ENCODE measurements at places on chromosomes 3 and 15.

DNA sequence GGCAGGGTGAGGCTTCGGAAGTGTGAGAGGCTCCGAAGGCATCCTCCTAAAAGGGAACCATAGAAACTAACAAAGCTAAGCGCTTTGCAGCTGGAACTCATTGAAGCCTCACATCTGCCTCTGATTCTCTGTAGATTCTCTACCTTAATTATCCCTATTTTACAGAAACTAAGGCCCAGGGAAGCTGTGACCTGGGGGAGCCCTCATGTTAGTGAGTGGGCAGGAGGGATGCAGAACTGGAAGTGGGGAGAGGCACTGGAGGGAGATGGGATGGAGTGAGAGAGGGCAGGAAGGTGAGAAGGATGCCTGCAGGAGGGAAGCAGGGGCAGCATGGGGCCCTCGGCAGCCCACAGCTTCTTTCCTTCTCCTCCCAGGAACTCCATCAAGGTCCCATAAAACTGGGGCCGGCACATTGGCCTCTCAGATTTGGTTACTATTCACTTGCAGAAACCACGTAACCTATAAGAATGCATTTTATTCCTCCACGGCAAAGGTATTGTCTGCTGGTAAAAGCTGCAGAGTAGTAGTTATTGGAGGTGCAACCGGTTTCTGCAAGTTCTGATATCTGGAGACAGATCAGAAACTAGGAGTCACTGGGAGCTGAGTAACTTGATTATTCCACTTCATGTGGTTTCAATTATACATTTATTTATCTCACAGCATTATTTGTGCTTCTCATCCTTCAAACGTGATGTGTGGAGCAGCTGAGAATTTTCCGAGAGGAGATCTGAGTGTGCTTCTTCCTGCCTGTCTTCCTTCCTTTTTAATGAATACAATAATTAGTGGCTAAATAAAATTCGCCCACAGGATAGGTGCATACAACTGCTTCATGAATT lies 24.0 kb upstream of the CHCHD6 start:
- no peak for DNase-seq

GRCh38 chr3:197750858-197751737 lies 1.4 kb downstream of the FYTTD1 start:
- DNase-seq: no peak

GRCh38 chr15:28886431-28887338 lies 911 bp downstream of the APBA2 start:
- DNase-seq: no peak

DNA sequence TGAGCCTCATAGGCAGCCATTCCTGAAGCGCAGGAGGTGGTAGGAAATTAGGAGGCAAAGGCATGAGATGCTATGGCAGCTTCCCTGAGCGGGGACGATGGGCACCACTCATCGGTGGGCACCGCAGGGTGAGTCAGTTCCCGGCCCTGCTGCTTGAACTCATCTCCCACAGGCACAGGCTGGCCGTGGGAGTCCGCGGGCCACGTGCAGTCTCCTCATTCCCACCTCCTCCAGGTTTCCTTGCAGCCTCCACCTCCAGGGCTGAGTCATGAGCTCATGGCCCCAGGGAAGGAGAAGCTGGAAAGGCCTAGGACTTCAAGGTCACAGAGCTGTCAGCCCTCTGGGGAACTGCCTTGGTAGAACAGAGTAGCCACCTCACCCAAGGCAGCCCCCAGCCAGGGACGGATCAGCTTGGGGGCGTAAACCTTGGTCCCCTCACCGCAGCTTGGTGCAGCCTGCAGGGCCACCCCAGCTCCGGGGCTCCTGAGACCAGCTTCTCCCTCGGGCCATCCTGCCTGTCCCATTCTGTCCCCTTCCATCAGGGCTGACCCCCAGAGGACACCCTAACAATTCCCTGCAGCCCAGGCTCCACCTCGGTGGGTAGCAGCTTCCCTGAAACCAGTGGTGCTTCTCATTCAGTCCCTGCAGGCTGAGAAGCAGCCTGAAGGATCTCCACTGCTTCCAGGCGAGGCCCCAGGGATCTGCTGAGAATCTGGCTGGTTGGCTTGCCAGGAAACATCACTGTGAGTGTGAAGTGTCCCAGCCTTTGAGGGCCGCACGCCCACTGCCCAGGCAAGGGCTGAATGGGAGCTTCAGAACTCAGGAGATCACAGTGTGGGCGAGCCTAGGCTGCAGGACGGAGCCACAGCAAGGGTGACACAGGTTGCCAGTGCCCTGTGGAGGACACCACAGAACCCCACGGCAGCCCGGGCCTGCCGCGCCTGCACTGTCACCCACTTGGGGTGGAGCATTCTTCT lies 150.7 kb upstream of the MEF2A start:
- no peak for DNase-seq

DNA sequence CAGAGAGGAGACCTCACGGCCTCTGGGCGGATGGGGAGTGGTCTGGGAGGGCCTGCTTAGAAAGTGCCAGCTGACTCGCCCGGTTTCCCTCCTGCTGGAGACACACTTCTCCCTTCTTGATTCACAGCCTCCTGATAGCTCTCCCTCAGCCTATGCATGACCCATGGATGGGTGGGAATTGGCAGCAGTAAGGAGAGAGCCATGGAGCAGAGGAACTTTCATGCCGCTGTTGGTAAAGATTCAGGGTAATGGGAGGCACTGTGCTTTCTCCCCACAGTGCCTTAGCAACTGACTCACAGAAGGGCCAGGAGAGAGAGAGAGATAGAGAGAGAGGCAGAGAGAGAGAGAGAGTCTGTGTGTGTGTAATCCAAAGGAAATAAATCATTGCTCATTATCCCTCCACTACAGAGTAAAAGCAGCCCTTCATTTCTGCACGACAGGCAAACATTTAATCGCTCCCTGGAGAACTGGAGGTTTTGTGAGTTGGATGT lies 82.8 kb downstream of the SEMA5B start:
- no peak for DNase-seq

DNA sequence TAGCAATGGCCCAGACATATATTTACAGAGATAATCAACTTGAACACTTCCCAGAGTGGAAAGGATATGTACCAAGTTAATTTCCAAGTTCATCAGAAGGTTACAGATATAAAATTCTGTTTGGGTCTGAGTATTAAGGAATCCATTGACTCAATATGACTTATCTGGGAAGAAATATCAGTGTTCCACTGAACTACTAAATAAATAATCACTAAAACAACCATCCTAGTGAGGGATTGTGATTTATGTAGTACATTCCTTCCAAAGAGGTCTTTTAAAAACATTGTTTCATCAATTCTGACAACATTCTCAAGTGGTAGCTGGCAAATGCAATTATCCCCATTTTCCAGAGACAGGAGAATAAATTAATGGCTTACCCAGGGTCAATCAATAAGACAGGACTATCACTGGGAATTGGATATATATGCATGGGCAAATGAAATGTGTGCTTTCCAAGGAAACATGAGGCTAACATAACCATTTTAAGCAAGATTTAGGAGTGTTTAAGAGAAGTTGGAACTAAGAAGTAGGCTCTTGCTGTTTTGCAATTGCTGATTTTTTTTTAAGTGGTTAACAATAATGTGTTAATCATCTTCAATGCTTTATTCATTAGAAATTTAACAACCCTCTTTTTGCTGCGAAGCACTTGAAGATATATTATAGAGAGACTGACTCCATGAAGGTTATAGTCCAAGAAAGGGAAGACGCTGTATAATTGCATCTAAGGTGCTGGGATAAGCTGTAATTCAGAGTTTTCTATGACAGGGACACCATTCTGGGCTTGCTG lies 37.9 kb downstream of the SLC9A9 start:
- no peak for DNase-seq

DNA sequence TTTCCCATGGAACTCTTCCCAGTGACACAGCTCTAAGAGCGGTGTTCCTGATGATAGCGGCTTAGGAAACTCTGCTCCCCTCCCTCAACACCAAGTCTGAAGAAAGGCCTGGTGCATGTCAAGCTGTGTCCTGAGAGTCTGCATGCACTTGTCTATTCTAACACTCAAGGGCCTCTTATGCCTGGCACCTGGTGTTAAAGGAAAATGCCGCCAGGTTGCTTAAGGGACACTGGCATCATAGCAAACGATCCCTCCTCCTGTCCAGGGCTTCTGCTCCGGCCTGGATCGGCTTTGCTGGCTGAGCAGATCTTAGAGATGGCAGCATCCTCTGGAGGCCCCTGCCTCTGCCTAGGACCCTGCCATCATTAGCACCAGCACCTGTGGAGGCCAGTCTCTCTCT lies 121.7 kb downstream of the MEGF11 start:
- DNase-seq: no peak

- DNase-seq: no peak
Observed at GRCh38 chr3:105409364-105409763, 42.7 kb downstream of the ALCAM start.

GRCh38 chr15:79035111-79035601 lies 55.4 kb downstream of the RASGRF1 start:
- DNase-seq: no peak

DNA sequence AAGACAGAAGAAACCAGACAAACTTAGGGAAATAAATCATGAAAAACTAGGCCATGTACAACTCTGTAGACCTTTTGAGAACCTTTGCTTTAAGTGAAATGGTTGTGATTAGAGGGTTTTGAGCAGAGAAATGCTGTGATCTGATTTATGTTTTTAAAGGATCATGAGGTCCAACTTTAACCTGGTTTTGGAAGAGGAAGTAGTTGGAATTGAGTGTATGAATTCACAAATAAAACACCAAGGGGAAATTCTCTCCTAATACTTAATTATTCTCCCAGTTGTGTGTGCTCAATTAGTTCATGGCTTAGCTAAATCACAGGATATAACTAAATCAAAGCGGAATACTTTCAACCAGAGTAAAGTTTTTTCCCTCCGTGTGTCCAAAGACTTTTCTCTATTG lies 45.5 kb upstream of the MCF2L2 start:
- DNase-seq: no peak

GRCh38 chr3:111939873-111940272 lies 39.0 kb upstream of the ABHD10 start:
- no peak for DNase-seq

- DNase-seq: no peak
Observed at GRCh38 chr15:90512981-90513380, 16.7 kb upstream of the CRTC3 start.

DNA sequence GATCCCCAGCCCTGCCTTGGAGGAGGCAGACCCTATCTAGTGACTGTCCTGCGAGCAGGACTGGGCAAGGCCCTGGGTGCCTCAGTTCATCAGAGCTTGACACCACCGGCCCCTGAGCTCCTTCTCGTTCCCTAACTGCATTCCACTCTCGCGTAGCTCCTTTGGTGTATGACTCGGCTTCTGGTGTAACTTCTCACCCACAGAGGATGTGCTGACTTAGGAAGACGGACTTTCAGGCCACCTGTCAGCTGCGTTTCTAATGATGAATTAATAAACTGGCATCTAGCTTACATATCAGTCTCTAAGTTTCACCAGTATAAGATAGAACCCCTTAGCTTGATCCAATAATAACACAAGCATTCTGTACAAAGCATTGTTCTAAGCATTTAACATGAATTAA lies 17.5 kb downstream of the ABCF3 start:
- no peak for DNase-seq

GRCh38 chr3:8455526-8456411 lies 45.9 kb upstream of the LMCD1 start:
- no peak for DNase-seq

DNA sequence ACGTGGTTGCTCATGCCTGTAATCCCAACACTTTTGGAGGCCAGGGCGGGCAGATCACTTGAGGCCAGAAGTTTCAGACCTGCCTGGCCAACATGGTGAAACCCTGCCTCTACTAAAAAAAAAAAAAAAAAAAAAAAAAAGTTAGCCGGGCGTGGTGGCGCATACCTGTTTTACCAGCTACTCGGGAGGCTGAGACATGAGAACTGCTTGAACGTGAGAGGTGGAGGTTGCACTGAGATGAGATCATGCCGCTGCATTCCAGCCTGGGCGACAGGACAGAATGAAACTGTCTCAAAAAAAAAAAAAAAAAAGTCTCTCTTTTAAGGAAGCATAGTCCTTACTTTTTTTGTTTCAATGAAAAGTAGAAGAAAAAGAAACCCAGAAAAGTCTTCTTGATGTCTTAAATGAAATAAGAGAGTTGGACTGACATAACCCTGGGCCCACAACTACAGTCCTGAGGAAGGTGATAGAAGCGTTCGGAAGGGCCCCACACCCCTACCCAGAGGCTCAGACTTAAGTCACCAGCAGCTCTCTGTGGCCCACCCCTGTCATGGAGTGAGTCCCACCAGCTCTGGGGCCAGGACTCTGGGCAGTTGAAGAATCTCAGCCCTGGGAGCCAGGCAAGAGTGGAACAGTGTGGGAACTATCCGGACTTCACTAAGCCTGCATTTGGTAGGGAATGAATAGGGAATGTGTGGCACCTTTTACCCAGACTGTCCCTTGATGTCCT lies 2.6 kb downstream of the NME9 start:
- no peak for DNase-seq

GRCh38 chr15:85760049-85760448 lies 34.7 kb downstream of the KLHL25 start:
- no peak for DNase-seq

GRCh38 chr15:55221090-55222011 lies 24.6 kb upstream of the RSL24D1 start:
- peak; percentile 89 for DNase-seq

- DNase-seq: peak; percentile 15
Observed at GRCh38 chr3:51282931-51283330, 102.2 kb upstream of the MANF start.

DNA sequence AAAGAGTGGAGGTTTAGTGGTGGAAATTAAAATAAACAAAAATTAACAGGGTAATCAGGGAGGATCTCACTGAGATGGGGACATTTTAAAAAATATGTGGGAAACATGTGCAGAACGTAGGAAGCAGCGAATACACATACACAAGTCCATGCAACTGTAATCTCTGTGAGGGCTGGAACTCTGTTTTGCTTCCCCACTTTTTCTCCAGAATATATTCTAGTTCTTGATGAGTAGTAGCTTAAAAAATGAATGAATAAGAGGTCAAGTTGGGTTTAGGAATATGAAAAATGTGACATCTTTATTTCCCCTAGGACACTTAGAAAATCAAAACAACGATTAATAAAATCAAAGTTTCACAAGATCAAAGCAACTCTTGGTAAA lies 312.2 kb upstream of the ZNF717 start:
- DNase-seq: no peak

DNA sequence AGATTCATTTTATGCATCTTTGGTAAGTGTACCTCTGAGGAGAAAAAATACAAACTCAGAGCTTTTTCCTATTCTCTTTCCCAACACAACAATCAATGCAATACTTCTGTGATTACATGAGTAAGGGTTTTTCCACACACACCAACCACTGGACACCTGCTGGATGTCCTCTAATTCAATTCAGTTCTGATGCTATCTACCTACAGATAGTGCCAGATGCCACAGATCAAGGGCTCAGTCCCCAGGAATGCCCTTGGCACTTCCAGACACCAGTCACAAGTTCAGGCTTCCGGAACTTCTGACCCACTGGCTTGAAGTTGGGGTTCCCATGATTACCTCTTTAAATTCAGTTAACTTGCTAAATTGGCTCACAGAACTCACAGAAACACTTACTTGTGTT lies 511.5 kb downstream of the AGBL1 start:
- DNase-seq: no peak

GRCh38 chr3:118080889-118081288 lies 953.8 kb downstream of the IGSF11 start:
- DNase-seq: no peak

GRCh38 chr3:128603313-128603712 lies 47.3 kb downstream of the RPN1 start:
- DNase-seq: no peak
